ENCODE measurements at places on chromosomes 1 and 21. TPM values are rescaled to one million over a fixed set of nuclear protein-coding genes. Genes with fewer than 3 reads are reported as not detected.

GRCh38 chr1:50658459-50659076, 235.3 kb upstream of the DMRTA2 start:
- no peak for DNase-seq

Gene HSD3B2
- not detected for polyA plus RNA-seq

GRCh38 chr1:17093822-17094393, 25.3 kb downstream of the PADI2 start:
- no peak for DNase-seq

GRCh38 chr1:227797144-227797543, 18.3 kb upstream of the PRSS38 start:
- DNase-seq = no peak

GRCh38 chr1:5921129-5921528, 71.1 kb downstream of the NPHP4 start:
- no peak for DNase-seq

DNA sequence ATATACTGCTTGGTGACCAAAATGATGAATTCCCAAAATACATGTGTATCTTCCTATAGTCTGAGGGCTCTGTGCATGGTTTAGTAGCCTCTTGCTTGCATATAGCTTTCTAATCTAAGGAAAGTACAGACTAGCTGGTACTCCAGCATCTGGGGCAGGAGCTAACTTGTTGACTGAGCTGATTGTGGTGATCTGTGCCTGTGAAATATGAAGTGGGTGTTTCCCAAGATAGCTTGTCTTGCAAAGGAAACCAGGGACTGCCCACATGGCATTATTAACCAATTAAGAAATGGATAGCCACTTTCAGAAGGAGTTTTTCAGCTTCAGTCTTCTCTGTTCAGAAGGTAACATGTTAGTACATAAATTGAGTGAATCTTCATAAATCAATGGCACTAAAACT, 219.8 kb downstream of the NEGR1 start:
- no peak for DNase-seq

Gene LHX8
- 0.05 TPM for polyA plus RNA-seq

DNA sequence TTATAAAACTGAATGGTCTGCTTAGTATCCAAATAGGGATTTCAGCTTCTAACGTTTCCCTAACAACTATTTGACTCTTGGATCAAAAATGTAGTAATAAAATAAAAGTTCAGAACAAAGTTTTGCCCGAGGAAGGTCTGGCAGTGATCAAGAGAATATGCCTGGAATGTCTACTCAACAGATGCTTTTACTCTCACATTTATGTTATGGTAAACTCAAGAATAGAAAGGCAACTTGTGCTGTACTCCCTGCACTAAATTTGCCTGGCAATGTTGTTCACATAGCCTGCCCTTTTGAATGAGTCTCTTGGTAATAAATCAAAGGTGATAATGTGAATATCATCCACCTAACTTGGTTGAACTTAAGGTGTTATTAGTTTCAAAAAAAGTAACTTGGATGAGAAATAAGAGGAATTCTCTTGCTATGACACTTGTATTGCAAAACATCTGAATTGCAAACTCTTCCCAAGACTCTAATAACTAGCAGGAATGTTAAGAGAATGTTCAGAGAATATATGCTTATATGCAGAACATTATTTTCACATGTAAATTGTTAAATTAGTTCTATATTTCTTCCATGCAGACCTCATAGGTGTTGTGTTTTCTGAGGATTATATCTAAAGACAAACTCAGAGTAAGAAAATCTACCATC, 215.8 kb downstream of the COL24A1 start:
- DNase-seq = peak; percentile 84

DNA sequence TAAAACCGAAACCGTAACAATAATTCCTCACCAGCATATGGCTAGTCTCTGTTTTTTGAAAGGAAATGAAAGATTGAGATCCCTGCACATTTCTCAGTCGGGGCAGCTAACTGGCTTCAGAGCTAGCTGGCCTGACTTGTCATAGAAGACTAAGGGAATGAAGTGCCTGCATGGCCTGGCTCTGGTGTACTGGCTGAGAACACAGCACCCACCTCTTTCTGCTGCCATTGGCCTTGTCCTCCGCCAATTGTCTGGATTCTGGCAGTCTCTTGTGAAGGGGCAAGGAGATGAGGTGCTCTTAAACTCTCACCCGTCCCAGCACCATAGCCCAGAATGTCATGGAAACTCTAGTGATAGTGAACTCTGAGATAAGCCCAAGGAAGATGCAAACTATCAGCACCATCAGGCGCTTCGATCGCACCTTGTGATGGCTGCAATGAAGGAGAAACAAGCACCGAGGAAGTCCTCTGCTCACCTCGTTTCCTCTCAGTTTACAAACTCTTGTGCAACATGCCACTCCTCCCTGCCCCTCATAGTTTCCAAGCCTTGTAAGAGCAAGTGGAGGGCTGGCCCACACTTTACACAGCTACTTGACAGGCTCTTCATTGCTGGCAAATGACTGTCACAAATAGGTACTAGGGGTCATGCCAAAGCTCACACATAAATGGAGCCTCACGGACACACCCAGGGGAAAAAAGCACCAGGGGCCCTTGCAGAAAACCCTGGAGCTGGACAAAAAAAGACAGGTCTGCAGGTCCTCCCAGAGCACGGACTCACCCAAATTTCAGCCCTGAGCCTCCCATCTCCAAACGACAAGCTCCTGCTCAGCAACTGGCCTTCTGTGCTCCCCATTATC, 16.4 kb downstream of the INPP5B start:
- DNase-seq = no peak

DNA sequence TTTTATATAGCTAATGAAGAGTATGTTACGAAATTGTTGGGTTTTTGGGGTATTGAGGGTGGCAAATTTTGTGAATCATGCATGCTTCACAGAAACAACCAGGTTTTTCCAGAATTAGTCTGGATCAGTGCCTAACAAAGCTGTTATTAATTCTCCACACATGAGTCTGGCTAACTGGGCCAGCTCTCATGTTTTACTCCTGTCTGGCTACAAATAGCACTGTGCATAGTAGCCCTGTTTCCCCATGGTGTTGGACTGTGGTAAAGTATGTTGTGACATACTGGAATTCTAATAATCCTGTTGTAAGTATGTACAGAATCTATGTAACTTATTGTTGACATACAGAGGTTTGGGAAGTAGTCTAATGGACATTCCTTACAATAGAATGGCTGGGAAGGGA, 35.8 kb downstream of the S100B start:
- peak; percentile 8 for DNase-seq

- no peak for DNase-seq
Observed at GRCh38 chr1:30704271-30704670, 19.1 kb downstream of the MATN1 start.

- DNase-seq = no peak
Observed at GRCh38 chr1:205205055-205205454, 6.4 kb downstream of the DSTYK start.

Data from BJ (cell line).